ENCODE measurements at places on chromosomes 2 and 18.

DNA sequence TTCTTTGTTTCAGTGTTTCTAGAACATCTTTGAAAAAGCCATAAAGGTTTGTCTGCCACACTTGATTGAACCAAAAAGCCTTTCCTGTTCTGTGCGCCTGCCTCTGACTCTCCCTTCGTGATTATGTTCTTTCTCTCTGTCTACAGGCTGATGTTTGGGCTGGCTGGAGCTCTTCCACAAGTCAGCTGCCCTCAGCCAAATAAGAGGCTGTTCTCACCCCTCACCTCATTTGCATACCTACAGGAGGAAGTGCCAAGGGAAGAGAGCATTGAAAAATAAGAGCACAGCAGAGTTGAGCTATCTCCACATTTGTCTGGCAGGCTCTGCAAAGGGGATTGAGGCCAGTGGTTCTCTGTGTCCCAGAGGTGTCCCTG lies 15.8 kb downstream of the INPP5D start:
- DNase-seq = no peak

GRCh38 chr18:42183746-42184145 lies 228.7 kb downstream of the PIK3C3 start:
- no peak for DNase-seq

GRCh38 chr2:45199973-45200372 lies 190.7 kb upstream of the SIX2 start:
- no peak for DNase-seq

- no peak for DNase-seq
These were observed 115.4 kb downstream of the BMPR2 start for GRCh38 chr2:202491514-202491913.

Data from stimulated activated CD8-positive, alpha-beta memory T cell treated with anti-CD3 and anti-CD28 coated beads, Interleukin-15, amount 100 ng/mL, for 24 hours (primary cell).